ENCODE measurements at places on chromosomes 5 and 9.

DNA sequence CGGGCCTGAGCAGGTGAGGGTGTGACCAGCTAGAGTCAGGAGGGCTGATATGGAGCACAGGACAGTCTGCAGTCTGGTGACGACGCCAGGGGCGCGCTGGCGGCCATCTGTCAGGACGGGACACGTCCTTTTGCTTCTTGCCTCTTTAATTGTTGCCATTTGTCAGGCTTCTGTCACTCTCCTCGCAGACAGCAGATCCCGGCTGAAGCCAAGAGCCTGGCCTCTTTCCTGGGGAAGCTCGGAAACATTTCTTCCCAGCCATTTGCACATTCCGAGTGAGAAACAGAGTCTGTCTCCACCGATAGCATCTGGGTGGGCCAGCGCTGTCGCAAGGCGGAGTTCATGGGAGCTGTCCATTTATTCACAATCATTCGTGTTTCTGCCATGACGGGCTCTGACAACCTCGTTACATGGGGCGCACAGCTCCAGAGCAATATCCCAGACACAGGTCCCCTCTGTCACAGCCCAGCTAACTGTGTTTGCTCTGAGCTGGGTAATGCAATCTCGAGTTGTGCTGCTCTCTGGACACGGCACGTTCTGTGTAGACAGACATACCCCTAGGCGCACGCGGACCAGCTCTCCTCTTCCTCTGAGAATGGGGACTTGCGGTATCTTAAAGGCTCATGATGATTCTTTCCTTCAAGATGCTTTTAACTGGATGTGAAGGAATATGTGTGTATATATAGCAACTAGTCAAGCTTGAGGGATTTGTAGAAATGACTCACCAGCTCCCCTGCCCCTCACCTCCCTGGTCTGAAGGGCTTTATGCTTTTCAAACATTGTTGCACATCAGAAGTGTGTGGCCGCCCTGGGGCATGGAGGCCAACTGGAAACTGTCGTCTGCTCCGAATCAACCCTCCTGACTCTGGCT is 105.3 kb upstream of the FCN2 start:
- DNase-seq: no peak

GRCh38 chr9:113656771-113657670 is 193.5 kb downstream of the RGS3 start:
- DNase-seq: no peak

DNA sequence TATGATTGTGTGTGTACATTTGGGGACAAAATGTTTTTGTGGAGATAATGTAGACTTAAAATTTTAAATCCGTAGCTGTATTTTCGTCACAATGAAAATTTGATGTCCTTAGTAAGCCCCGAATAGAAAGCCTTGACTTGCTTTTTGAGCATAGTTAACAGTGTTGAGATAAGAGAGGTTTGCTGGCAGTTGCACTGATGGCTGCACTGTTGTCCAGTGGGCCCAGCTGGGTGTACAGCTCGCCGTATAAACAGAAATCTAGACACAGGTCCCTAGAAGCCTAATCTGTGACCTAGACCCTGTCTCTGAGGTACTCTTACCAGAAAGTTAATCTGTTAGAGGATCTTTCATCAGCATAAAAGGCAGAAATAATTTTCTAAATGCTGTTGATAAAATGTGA is 271.3 kb upstream of the DMRT1 start:
- DNase-seq: no peak

GRCh38 chr5:129118826-129119225 is 24.3 kb downstream of the ISOC1 start:
- no peak for DNase-seq

DNA sequence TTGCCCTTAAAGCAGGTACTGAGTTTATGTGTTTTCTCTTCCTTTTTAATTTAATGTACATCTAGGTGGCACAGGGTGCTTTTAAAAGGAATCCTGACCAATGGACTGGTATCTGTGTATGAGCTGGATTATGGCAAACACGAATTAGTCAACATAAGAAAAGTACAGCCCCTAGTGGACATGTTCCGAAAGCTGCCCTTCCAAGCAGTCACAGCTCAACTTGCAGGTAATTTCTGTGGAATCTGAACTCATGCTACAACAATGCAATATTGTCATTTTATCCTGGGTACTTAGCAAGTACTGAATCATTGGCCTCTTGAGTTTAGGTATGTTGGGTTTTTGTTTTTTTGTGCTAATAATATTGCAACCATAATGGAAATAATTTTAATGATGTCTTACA is 14.4 kb upstream of the TMOD1 start:
- no peak for DNase-seq

GRCh38 chr9:114236391-114237138 is 81.2 kb downstream of the COL27A1 start:
- no peak for DNase-seq

DNA sequence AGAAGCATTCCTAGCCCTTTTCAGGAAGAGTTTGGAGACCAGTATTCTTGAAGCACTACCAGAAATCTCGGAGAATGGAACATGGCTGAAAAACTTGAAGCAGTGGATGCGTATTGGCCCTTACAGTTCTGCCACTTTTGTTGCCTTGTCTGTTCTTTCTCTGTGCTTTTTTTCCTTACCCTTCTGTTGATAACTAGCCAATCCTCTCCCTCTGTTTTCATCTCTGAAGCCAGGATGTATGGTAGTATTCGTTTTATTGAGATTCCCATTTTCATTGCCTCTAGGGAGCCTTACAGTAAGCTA is 564 bp upstream of the CCNH start:
- DNase-seq: no peak

DNA sequence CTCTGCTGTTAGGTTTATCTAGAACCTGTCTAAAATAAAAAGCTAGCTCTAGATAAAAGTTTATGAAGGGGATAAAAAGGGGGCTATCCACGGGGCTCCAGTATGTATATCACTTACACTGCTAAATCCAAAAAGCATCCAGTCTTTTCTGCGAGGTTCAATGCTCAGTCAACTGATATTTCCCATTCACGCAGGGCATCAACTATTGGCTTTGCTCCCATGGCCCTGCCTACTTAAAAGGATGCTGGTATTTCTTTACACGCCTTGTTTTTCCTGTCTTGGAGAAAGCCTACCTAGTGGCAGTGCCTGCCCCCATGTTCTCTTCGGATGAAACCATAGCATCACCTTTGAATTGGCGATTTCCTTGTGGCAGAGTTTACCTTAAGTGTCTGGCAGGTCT is 8.1 kb downstream of the SPRY4 start:
- no peak for DNase-seq

DNA sequence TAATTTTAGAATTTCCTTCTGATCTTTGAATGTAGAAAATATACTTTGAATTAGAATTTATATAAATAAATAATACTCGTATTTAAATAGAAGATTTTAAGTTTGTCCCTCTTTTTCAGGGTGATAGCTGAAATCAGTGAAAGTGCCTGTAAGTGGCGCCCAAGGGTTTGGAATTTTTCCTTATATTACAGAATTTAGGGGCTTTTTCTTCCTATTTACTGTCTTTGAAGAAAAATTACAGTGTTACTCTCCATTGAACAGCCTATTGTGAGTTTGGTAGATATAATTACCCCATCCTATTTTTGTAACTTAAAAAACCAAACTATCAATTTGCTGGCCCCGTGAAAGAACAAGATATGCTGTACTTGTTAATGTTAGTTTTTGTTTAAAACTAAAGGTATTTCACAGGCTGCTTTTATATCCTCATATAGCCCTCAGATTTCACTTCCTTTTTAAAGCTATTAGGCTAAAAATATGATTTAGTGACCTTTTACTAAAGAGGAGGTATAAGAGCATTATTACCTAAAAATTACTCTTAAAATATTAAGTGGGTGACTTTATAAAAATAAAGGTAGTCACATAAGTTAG is 3.2 kb downstream of the MAP3K1 start:
- DNase-seq: no peak

GRCh38 chr9:97698865-97699264 is 1.7 kb upstream of the XPA start:
- DNase-seq: no peak

DNA sequence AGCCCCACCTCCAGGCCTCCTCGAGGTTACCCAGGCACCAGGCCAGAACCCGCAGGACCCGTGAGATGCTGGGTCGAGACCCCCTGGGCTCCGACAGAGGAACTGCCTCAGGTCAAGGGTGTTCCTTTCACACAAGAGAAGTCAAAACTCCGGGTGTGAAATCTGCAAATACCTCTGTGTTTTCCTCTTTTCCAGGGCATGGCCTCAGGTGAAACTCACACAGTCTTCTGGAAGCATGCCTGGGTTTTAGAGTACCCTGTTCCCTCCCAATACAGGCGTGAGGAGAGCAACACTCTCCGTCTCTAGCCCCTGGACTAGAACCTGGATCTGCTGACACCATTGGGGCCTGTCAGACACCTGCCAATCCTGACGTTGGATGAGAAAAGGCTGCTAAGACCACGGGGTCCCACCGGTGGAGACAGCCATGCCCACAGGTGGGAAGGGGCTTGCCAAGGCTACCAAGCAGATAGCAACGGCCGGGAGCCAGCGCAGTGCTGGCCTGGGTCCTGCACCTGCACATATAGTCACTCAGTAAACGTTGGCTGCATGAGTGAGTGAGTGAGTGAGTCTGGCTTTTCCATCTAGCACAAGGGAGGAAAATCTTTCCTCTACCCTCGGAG is 182.0 kb upstream of the PPP1R26 start:
- no peak for DNase-seq

DNA sequence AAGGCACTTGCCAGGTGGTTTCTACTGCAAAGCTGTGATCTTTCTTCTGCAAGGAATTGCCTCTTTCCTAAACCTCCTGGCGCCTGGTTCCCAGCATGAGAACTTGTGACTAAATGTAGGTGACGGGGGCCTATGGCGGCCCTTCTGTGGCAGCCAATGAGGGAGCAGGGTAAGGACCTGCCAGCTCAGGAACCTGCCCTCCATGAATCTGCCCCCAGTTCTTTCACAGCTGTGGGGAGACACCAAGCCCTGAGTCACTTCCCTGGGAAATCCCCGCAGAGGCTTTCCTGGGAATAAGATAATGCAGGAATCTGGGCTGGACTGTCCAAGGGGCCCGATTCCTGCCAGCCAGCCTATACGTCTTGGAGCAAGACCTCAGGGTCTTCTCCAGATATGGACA is 56.7 kb upstream of the CTNNA1 start:
- no peak for DNase-seq

DNA sequence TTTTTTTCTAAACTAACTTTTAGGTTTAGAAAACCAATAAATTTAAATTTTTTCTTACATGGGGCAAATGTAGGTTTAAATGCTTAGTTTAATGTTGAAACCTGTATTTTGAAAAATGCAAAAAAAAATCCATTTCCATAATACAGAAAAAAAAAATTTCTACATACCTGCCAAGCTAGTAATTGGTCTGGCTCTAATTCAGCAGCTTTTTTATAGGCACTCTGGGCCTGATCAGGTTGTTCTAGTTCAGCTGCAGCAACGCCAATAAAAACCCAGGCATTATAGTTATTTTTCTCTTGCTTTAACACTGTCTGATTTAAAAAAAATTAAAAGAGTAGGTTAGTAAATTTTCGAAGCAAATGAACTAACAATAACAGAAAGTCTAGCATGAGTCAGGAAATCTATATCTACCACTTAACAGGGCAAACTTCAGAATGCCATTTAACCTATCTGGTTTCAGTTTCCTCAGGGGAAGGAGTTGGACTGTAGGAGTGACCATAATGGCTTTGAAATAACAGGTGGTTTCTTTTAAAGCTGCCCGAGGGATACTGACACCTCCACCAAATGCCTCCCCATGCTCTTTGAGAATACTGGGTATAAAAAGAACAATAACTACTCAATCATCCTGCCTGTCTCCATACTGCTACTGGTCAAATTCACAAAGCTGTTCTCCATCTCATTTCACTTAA is 11.6 kb downstream of the SKIC3 start:
- no peak for DNase-seq

DNA sequence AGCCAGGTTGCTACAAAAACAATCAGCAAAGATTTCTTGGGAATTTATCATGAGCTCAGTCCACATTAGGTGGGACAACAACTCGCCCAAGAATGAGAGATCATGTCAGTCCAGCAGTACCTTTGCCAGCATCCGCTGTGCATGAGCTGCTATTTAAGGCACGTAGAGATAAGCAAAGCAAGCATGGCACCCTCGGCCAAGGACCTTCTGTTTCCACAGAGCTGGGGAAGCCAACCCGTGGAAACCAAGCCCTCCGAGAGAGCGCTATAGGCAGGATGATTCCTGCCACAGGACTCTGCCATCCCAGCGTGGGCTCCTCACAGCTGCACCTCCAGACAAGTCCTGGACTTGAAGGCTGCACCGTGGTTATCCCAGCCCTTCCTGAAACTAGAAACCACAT is 189.5 kb upstream of the PPP1R26 start:
- no peak for DNase-seq

- DNase-seq: no peak
These were observed 7.1 kb downstream of the LCP2 start for GRCh38 chr5:170290498-170290897.

DNA sequence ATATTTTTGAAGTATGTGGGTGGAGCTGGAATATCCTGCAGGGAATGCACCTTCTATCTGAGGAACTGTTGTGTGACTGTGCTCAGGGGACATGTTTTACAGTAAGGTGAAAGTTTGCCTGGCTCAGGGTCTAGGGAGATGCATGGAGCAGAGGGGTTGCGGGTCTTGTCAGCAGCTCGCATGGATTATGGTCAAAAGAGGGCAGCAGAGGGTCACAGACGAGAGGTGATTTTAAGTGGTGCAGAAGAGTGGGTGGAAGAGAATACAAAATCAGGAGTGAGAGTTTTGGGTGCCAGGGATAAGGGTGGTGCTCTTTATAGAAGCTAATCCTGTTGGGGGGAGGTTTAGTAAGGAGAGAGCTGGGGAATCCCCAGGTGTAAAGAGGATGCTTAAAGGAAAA is 53.5 kb upstream of the GRIN3A start:
- no peak for DNase-seq

- no peak for DNase-seq
These were observed 283.9 kb upstream of the TUT7 start for GRCh38 chr9:86638109-86638508.

- DNase-seq: no peak
These were observed 88.5 kb downstream of the FAM174A start for GRCh38 chr5:100623719-100624118.

DNA sequence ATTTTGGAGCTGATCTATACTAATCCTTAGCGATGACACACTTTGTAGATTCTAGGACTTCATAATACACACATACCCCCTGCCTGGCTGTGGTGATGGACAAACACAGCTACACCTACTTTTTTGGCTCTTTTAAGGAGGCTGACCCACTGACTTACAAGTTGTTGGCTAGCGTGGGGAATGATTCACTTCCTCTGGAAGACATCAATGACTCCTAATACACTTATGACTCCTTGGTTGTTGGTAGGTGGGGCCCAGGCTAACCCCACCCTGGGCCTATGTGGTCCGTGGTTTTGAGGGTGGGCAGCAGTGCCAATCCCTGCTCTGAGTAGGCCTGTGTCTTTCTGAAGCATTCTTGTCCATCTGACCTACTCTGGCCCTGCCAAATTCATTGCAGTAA is 144.4 kb downstream of the SLC12A2 start:
- DNase-seq: no peak

GRCh38 chr9:125061391-125061790 is 81.9 kb downstream of the SCAI start:
- no peak for DNase-seq

DNA sequence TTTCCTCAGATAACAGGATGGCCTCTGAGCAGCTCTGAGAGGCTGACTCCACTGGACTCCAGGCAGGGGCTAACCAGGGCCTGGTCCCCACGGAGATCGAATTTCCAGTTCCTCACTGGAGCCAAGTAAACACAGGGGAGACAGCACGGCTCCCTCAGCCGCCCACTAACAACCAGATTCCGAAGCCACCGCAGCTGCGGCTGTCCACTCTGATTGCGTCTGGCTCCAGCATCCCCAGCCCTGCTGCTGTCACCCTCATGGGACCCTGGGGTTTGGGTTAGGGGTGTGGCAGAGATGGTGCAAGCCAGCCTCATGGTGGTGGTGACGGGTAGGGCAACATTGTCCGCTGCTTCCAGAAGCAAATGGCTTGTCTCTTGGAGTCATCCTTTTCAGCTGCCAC is 172.6 kb downstream of the RGS3 start:
- DNase-seq: no peak

Data from activated T-helper 9 cell treated with anti-CD3 and anti-CD28 coated beads, Interleukin-2, amount 50 U/mL, for 16 hours (primary cell).